Spinal cord (tissue), 10 donors: ENCODE measurements at places on chromosomes 6 and 20. TPM values are rescaled to one million over a fixed set of nuclear protein-coding genes. Genes with fewer than 3 reads are reported as not detected.

DNA sequence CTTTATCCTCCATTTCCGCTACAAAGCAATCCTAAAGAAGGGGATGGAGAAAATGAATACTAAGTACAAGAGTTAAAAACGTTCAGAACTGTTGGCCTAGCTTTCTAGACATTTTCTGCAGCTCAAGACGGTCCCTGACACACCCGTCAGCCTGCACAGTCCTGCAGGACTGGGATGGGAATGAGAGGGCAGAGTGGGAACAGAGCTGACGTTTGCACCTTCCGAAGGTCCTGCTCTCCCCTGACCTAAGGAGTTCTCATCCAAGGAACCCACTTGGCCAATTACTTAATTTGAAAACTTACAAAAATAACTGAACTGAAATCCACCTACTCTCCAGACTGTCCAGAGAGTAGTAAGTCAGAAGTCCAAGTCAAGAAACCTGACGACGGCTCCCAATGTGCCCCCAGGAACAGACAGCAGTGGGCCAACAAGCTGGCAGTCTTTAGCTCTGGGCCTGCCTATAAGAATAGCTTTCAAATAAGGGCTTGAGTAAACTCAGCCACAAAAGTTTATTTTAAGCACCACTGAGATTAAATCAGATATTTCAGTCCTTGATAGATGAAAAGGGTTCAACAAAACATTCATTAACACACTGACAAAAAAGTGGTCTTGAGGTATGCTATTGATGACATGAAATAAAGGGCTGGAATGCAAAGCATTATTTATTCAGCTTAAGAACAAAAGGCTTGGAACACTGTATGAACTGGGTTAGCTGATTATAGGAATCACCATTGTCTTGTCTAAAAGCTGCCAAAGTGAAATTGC is 76.8 kb downstream of the CNKSR3 start:
- no peak for DNase-seq

- DNase-seq: peak; percentile 91
Measured at GRCh38 chr6:99241905-99242534, 107.5 kb downstream of the FAXC start.

Gene SLC16A10
- 15.2 TPM for total RNA-seq

Gene PRRT1
- total RNA-seq: 0.83 TPM

GRCh38 chr6:111590209-111590980 is 15.3 kb downstream of the TRAF3IP2 start:
- no peak for DNase-seq

Gene ABCF1
- 41.0 TPM for total RNA-seq

DNA sequence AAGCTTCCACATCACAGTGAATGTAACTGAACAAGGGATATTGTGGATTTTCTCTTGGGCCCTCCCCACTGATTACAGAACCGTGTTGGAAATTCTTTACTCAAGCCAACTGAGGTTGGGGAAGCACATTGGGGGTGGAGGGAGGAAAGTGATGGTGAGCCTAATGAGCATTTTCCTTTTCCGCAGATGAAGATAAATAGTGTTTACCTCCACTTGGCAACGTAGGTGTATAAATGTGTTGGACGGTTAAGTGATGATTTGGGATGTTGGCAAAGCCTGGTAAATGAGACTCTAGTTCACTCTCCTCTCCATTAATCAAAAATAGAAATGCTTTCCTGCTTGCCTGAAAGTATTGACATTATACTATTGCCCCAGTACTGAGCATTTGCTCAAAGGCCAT is 27.1 kb upstream of the NRN1 start:
- DNase-seq: no peak

DNA sequence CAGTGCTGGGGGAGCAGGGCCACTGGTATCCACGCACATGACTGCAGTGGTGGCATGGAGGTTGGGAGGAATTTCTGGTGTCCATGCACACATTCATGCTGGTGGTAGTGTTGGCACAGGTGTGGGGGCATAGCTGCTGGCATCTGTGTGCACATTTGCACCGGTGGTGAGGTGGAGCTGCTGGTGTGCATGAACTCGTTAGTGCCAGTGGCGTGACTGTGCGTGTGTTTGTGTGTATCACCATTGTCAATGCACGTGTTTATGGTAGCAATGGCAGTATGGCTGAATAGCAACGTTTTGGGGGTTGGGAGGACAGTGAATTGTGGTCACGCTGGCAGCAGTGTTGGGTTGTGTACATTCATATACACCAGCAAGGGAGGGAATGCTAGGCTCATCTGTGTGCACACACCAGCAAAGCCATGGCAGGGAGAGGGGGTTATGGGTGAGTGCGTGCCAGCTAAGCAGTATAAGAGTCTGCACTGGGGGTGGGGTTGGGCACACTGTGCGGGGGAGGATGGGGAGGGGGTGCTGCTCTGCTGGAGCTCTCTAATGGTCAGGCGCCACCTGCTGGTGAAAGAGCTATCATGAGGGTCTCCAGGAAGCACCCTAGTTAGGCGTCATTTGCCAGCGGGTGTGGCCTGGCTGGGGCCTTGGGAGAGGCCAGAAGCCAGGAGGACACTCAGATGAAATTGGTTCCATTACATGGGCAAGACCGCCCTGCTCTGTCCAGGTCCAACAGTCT is 626.1 kb upstream of the ID4 start:
- no peak for DNase-seq

GRCh38 chr6:35757456-35758123 is 18.8 kb upstream of the CLPSL2 start:
- peak; percentile 59 for DNase-seq

- no peak for DNase-seq
Measured at GRCh38 chr6:118735320-118735719, 83.9 kb upstream of the CEP85L start.

GRCh38 chr6:6686748-6687601 is 98.5 kb downstream of the LY86 start:
- no peak for DNase-seq

Gene GJA1
- 568 TPM for total RNA-seq

DNA sequence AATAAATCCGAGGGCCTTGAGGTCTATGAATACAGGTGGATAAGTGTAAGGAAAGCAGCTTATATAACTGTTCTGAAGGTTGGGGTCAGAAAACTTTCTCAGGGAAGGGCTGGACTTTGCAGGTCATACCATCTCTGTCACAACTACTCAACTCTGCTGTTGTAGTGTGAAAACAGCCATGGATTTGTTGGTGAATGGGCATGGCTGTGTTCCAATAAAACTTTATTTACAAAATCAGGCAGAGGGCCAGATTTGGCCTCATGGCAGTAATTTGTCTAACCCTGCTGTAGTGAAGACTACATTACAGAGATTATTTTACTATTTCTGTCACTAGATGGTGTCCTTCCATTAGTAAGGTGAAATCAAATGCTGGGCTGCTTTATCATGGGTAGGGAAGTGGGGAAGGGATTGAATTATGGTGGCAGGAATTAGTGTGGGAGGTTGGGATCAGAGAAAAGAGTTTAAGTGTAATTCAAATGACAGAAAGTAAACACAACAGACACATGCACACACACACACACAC is 409.6 kb upstream of the CHD6 start:
- DNase-seq: peak; percentile 54

Gene TNFRSF6B
- total RNA-seq: 1.1 TPM

Gene CCDC28A
- total RNA-seq: 14.9 TPM

Gene CDC25B
- total RNA-seq: 22.2 TPM

Gene SUMO4
- total RNA-seq: 5.7 TPM

- no peak for DNase-seq
Measured at GRCh38 chr6:105595829-105596228, 192.9 kb upstream of the PREP start.

DNA sequence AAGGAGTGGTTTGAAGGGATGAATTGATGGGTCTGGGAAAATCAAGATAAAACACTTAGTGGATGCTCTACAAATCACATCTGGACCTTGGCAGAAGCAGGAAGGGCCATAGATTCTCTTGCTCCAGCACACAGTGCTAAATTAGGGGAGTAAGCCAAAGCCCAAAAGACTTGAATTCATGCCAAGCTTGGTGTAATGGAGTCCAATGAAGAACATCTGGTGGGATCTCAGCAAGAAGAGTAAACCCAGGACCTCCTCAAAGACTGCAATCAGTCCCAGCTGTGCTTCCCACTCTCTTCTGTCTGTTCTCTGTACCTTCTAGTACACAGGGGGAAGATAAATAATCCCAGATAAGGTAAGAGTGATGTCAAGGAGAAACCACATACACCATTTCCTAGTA is 683.4 kb downstream of the RNF144B start:
- no peak for DNase-seq

GRCh38 chr6:23696992-23697391 is 429.0 kb upstream of the NRSN1 start:
- peak; percentile 77 for DNase-seq

Gene FABP7
- total RNA-seq: 138 TPM

DNA sequence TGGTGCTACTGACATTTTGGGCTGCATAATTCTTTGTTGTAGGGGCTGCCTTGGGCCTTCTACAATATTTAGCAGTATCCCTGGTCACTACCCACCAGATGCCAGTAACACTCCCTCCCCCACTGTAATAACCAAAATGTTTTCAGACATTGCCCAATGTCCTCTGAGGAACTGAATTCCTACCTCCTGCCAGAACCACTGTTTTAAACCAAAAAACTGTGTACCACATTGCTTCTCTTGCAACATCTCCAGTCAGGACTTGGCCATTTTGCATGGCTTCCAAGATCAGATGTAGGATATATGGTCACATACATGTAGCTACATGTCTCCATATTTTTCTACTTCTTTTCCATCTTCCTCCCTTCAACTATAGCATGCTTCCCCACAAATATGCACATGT is 97.4 kb upstream of the IFNGR1 start:
- no peak for DNase-seq

GRCh38 chr6:127518191-127518709 is 885 bp downstream of the MTCL3 start:
- DNase-seq: no peak

GRCh38 chr20:49701241-49701790 is 12.4 kb downstream of the B4GALT5 start:
- DNase-seq: no peak

GRCh38 chr6:18748314-18748713 is 361.2 kb downstream of the RNF144B start:
- no peak for DNase-seq

Gene PTCRA
- total RNA-seq: 0.50 TPM

DNA sequence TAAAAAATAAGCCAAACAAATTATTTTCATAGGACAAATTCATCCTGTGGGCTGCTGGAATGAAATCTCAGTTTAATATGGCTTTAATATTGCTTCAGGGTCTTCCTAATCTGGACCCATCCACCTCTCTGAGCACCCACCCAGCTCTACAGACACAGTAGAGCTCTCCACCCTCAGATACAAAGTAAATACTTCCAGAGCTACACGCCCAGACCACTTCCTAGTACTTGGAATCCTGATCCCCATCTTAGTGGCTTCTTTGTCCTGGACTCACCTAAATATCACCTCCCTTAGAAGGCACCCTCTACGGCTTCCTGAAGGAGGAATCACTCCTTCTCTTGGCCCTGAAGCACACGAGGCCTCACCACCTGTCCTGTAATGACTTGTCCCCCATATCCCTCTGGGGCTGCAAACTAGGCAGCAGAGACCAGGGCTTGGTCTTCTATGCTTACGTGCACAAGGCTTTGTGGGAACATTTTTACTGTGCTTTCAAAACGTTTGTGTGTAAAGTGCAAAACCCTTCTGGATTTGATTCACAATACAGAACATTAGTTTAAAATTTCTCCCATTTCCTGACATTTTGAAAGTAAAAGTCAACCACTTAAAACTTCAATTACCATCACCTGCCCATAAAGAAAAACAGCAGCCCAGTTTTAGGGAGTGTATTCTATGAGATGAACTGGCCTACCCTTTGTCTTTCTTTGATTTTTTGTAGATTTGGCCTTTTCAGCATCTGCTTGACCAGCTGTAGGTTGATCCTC is 2.4 kb downstream of the CTCFL start:
- no peak for DNase-seq

- DNase-seq: no peak
Measured at GRCh38 chr20:34998331-34998950, 42.8 kb downstream of the MYH7B start.
